ENCODE measurements at places on chromosomes 7 and 10.

GRCh38 chr7:80467069-80467468, 44.8 kb downstream of the GNAT3 start:
- DNase-seq: no peak

- no peak for DNase-seq
Observed at GRCh38 chr7:34401776-34402175, 256.2 kb upstream of the NPSR1 start.

- DNase-seq: no peak
Observed at GRCh38 chr10:104556831-104557230, 84.3 kb upstream of the SORCS3 start.

- DNase-seq: no peak
Observed at GRCh38 chr7:46999866-47000265, 582.0 kb downstream of the TNS3 start.

DNA sequence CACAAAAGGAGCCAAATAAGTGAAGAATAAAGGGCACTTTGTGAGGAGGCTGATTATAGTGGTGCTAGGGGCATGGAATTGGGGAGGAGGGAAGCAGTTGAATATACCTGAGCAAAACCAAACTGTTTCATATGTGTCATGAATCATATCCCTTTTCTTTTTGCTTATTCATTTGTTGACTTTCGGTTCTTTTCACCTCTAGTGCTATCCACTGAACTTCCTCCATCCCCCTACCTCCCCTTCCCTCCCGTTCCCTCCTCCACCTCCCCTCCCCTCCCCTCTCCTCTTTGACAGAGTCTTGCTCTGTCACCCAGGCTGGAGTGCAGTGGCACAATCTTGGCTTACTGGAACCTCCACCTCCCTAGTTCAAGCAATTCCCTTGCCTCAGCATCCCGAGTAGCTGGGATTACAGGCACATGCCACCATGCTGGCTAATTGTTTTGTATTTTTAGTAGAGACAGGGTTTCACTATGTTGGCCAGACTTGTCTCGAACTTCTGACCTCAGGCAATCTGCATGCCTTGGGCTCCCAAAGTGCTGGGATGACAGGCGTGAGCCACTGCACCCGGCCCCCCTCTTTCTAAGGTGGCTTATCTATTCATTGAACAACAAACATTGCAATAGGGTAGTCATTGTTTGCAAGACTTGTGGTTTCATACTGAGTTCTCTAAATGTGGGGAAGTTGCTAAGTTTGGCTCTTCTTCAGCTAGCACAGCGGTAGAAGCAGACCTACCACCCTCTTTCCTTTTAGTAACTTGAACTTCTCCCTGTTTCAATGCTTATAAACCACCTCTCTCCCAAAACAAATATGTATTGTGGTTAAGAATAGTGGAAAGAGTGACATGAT, 150.4 kb upstream of the PRPS1L1 start:
- no peak for DNase-seq

Measured in pulmonary artery endothelial cell (primary cell).